ENCODE measurements at places on chromosomes 7 and 10.

DNA sequence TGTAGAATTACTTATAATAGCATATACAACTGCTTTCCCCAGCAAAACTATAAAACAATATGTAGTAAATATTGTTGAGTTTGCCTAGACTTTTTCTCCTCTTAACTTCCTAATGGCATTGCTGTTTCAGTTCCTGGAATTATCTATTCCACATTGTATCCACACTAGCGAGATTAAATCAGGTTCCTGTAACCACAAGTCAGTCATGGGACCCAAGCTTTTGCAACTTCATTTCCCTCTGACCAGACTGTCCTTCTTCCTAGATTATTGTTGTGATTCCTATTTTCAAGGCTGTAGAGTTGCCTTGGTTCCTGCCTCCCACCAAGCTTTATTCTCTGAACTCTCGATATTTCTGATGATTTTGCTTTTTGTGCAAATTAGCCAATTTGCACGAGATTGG is 173.3 kb upstream of the ZNF804B start:
- no peak for DNase-seq

GRCh38 chr10:128080231-128080630 is 46.0 kb downstream of the MKI67 start:
- no peak for DNase-seq

DNA sequence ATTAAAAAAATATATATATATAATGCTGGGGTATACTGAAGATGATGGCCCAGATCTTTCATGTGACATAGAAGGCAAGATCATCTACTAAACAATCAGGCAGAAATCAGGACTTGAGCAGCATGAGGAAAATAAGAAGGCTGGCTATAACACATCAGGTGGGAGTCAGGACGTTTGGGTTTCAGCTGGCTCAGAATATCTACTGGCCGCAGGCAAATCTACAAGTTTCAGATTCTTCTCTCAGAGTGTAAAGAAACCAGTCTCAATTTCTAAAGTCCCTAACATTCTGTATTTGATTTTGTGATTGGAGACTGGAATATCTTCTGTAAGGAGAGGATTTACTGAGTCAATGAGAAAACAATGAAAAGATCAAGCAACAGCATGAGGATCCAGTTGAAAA is 37.7 kb upstream of the FAM3C start:
- no peak for DNase-seq

DNA sequence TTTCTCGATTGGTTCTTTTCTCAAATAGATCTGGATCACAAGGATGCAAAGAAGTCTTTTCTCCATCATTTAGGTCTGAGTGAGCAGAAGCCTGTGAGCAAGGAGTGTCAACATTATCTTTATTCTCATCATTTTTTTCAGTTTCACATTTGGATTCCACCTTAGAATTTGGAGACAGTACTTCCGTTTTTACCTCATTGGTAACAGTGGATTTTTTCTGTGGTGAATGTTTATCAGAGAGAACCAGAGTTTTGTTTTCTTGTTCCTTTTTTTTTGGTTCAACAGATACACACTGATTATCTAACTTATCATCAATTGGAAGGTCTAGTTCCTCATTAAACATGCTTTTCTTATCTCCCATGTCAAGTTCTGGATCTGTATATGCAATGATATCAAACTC is 151.3 kb downstream of the GALNT11 start:
- no peak for DNase-seq

DNA sequence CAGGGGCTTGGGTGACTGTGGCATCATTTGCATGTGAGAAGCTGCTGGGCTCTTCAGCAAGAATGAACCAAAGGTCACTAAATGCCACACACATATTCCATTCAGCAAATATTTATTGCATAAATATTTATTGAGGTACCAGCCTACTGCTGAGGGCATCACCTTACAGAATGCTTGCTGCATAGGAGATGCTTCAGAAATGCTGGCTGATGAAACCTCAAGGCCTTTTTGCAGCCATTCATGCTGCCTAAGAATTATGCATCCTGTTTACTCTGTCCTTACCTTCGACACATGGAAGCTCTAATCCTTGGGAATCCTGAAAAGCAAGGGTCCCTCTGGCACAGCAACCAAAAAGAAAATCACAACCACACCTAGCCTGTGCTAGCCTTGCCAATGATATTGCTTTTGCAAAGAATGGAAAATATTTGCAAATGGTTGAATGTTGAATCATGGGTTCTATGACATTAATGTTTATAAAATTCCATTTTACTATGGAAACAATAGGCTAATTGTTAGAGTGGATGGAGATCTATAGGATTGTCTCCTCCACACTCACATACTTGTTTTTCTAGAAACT is 79.6 kb downstream of the PCGF5 start:
- no peak for DNase-seq

DNA sequence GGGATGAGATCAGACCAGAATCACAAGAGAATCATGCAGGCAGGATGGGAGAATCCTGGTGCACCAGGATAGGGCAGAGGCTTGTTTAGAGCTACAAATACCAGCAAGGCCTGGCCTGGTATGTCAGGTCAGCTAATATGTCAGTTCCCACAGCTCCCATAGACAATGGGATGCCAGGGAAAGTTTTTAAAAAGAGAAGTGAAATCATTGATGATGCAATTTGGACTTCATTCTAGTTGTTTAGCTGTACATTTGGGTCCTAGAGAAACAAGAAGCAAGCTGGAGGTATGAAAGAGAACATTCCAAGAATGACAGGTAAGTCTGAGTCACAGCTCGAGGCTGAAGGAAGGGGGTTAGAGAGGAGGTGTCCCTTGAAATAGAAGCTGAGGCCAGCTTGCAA is 45.2 kb downstream of the GPR141 start:
- DNase-seq: no peak
